ENCODE measurements at places on chromosomes 12 and 14.

GRCh38 chr12:51322452-51322851 lies 1.5 kb downstream of the BIN2 start:
- DNase-seq: no peak

GRCh38 chr12:105322070-105322469 lies 8.4 kb upstream of the C12orf75 start:
- DNase-seq: no peak

GRCh38 chr14:50917449-50917848 lies 26.8 kb downstream of the PYGL start:
- no peak for DNase-seq

DNA sequence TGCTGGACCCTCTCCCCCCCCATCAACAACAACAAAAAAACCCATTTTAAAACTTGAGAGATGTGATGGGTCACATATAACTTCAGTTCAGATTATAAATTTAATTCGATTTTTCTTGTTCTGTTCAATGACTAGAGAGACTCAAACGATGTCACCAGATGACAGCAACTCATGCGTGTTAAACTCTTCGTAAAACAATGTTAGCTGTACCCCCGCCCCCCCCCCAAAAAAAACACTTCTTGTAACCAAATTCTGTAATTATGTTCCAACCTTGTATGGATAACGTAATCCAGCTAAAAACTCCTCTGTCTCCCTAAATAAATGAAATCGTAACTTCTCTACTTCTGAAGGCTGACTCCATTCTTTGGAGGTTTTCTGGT lies 614 bp upstream of the NACA start:
- DNase-seq: no peak

DNA sequence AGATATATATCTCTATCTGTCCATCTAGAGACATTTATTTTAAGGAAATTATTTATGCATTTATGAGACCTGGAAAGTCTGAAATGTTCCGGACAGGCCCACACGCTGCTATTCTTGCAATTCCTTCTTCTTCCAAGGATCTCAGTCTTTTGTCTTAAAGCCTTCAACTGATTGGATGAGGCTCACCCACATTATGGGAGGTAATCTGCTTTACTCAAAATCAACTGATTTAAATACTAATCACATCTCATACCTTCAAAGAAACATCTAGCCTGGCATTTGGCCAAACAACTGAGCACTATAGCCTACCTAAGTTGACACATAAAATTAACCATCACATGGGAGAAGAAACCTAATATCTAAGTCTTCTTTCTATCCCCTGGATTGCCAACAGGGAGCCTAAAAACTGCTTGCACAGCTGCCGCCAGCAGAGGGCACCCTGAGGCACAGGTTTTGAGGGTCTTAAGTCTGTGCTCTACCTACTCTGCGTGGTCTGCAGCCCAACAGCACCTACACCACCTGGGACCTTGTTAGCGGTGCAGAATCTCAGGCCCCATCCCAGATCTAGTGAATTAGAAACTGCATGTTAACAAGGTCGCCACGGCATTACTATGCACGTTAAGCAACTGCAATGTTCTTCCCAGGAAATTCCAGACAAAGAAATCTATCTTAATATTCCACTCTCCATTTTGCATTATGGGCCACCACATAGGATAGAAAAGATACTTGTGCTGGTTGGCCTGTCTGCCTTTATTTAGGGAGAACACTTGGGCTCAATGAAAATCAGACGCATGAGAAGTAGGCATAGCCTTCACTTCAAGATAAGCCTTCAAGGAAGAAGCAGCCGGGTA lies 249.7 kb downstream of the FOXG1 start:
- DNase-seq: peak; percentile 33
